Endodermal cell (in vitro differentiated cells): ENCODE measurements at places on chromosomes 6 and 20. TPM values are rescaled to one million over a fixed set of nuclear protein-coding genes. Genes with fewer than 3 reads are reported as not detected.

DNA sequence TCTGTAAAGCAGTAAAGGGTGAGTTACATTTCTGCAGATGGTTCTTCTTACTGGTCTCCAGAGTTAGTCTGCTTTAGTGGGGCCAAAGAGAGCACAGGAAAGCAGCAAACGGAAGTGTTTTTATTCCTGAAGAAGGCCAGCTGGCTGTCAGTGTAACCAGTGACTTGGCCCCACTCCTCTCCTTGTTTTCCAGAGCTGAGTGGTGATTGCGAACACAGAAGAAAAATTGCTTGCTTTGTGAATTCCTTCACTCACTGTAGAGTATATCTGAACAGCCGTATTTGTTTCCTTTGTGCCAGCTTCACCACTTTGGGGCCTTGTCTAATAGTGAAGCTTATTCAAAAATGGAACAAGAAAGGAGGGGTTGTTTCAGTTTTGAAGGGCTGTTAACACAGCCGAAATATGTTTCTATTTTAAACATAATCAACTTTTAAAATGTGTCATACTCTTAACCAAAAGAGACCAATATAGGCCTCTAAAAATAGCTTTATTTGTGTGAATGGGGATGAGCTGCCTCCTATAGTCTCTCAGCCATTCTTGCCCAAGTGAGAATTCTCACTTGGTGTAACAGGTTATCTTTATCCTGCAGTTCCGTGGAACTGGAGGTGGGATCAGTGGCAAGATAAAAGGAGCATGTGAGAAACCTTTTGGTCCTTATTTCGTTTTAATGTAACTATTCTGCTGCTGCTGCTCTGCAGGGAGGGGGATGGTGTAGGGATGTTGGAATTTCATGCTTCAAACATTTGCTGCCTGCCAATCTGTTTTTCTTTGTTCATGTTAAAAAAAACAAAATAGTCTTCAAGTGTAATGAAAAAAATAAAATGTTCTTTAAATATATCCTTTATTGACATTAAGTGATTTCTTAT, 37.8 kb downstream of the ZC2HC1B start:
- no peaks in the 10 kb centered on the region for H3K36me3 ChIP-seq
- no peak for DNase-seq
- H3K4me3 ChIP-seq: no peak overlapping the region

Gene METTL24
- total RNA-seq: 1.3 to 2.0 TPM (median 1.9 TPM) in 3 replicates

DNA sequence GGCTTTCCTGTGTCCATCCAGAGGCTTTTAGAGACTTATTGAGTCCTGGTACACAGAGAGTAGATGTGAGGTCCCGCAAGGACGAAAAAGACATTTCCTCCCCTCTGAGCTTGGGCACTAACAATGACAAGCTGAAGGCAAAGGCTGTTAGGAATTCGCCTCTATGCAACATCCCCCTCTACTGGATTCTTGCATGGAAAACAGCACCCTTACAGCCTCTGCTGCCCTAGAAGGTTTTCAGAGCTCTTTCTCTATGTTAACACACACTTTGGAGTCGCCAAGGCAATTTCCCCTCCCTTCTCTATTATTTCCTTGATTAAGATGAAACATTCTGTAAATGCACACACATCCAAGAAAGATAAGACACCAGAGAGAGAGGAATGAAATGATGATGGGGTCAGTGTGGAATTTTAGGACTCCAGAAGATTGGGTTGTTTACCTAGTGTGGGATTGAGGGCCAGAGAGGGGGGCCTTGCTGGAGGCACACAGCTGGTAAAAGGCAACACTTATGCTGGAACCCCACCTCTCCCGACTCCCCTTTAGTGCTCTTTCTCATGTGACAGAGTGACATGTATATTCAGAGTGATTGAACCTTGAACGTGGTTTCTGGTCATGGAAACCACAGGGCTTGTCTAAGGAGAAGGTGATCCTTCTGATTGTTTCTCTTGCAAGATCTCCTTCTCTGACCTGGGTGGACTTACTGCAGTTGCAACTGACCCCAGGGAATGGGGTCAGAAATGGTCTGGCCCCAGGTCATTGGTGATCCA, 300.7 kb downstream of the CLIC5 start:
- H3K4me3 ChIP-seq: no peak overlapping the region
- H3K27ac ChIP-seq: no peak overlapping the region
- H3K36me3 ChIP-seq: no peaks in the 10 kb centered on the region
- H3K4me1 ChIP-seq: no peaks in the 10 kb centered on the region
- peaks cover 11% of the 10 kb centered on the region for H3K27me3 ChIP-seq
- DNase-seq: peak; percentile 82

- no peak overlapping the region for H3K27ac ChIP-seq
- no peaks in the 10 kb centered on the region for H3K4me1 ChIP-seq
- DNase-seq: no peak
- H3K4me3 ChIP-seq: no peak overlapping the region
Observed at GRCh38 chr6:143015300-143015706, 45.4 kb upstream of the AIG1 start.

- H3K36me3 ChIP-seq: no peaks in the 10 kb centered on the region
- no peaks in the 10 kb centered on the region for H3K4me1 ChIP-seq
- H3K27ac ChIP-seq: no peak overlapping the region
- no peaks in the 10 kb centered on the region for H3K27me3 ChIP-seq
- H3K4me3 ChIP-seq: no peak overlapping the region
- DNase-seq: no peak
Observed at GRCh38 chr6:148427333-148427732, 84.7 kb downstream of the SASH1 start.

Gene SCRT2
- not detected in 2 replicates for total RNA-seq

Gene SMOC2
- 0.45 TPM in 1 of 3 replicates, not detected in the others for total RNA-seq

DNA sequence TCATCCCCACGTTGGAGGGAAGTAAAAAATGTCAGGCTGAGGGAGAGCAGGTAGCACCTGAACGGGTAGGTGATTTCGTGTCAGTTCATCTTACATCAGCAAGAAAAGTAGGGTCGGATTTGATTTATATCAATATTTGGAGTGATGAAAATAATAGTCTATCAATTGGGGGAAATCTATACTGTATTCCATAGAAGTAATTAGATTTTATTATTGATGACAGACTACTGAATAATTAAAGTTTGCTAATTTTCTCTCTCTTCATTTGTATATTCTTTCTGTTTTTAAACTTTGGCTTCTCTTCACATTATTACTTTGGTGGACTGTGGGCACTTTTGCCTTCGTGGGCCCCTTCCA, 78.4 kb downstream of the OLIG3 start:
- H3K36me3 ChIP-seq: no peaks in the 10 kb centered on the region
- no peak overlapping the region for H3K27ac ChIP-seq
- DNase-seq: no peak
- H3K4me1 ChIP-seq: peaks cover 10% of the 10 kb centered on the region
- peaks cover 42% of the 10 kb centered on the region for H3K27me3 ChIP-seq

GRCh38 chr6:11387707-11388430, 149.7 kb upstream of the TMEM170B start:
- no peaks in the 10 kb centered on the region for H3K36me3 ChIP-seq
- no peak overlapping the region for H3K27ac ChIP-seq
- H3K4me3 ChIP-seq: no peak overlapping the region

GRCh38 chr20:51688600-51689244, 79.5 kb downstream of the ATP9A start:
- no peaks in the 10 kb centered on the region for H3K4me1 ChIP-seq
- H3K4me3 ChIP-seq: no peak overlapping the region
- H3K27ac ChIP-seq: no peak overlapping the region
- peaks cover 10% of the 10 kb centered on the region for H3K36me3 ChIP-seq
- no peak for DNase-seq
- H3K27me3 ChIP-seq: no peaks in the 10 kb centered on the region

GRCh38 chr6:35581633-35582032, 68.9 kb upstream of the TULP1 start:
- no peaks in the 10 kb centered on the region for H3K36me3 ChIP-seq
- no peak overlapping the region for H3K4me3 ChIP-seq
- no peak overlapping the region for H3K27ac ChIP-seq
- no peak for DNase-seq

Gene UBD
- not detected in 2 replicates for total RNA-seq

Gene IP6K3
- total RNA-seq: not detected in 3 replicates

Gene HNF4A
- total RNA-seq: 53.5 to 60.8 TPM (median 58.0 TPM) in 3 replicates

DNA sequence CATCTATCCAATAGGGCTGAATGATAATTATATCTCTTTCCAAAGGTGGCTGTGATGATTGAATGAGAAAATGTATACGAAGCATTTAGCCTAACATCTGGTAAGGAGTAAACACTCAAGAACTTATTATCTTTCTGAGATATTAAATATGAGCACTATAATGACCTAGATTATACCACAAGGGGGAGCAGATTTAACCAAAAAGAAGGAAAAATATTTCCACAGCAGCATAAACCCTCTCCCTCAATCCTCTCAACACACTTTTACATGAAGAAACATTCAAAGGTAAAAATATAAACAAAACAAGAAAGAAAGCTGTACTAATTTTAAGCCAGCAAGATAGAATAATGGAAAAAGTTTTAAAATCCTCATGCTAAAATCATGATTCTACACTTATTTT, 68.4 kb downstream of the SHPRH start:
- peaks cover 89% of the 10 kb centered on the region for H3K36me3 ChIP-seq
- H3K4me3 ChIP-seq: no peak overlapping the region
- no peaks in the 10 kb centered on the region for H3K4me1 ChIP-seq

DNA sequence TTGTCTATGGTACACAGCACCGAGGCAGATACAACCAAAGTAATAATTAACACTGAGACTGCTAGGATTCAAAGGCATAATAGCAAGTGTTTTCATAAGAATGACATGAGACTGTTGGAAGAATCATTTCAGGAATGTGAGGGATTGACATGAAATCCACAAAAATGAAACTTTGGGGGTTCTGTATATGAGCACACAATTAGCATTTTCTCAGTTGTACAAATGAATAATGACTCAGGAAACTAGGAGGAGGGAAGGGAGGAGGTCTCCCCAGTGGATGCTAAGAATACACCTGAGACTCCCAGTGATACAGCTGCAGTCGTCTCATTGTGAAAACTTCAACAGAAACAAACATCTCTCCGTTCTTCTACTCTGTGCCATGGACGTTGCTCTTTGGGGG, 428.4 kb upstream of the PLCB4 start:
- DNase-seq: no peak
- no peak overlapping the region for H3K27ac ChIP-seq
- H3K4me1 ChIP-seq: peaks cover 7% of the 10 kb centered on the region
- no peaks in the 10 kb centered on the region for H3K27me3 ChIP-seq
- H3K4me3 ChIP-seq: no peak overlapping the region

Gene BNIP5
- total RNA-seq: not detected in 3 replicates

Gene C20orf173
- not detected in 3 replicates for total RNA-seq

DNA sequence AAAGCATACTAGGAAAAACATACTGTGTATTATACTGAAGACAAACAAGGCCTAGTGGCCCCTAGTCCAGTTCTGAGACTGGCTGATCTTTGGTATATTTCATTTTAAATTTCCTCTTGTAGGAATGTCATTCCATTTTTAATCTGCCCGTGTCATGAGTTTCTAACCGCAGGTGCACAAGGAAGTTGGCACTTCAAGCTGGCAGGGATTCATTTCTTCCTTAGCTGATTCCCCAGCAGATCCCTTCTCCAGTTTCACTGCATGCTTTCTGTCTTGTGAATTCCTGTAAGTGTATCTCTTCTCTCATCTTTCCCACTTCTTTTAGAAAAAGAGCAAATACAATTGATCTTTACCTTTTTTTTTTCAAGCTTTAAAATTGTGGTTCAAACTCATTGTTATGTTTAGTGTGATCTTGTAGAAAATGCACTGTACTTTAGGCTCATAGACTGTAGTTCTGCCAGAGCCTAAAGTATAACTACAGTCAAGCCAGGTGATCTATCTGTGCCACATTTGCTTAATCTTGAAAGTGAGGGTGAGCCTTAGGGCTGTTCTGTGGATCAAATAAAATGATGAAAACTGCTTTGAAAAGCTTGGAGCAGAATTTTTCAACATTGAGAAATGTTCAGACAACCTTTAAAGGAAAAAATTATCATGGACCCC, 37.0 kb downstream of the RNF217 start:
- H3K4me1 ChIP-seq: no peaks in the 10 kb centered on the region
- H3K36me3 ChIP-seq: no peaks in the 10 kb centered on the region
- H3K27ac ChIP-seq: no peak overlapping the region

Gene ULBP2
- total RNA-seq: not detected in 3 replicates

GRCh38 chr6:137171824-137172733, 1.4 kb downstream of the IL22RA2 start:
- no peaks in the 10 kb centered on the region for H3K27me3 ChIP-seq
- H3K4me3 ChIP-seq: no peak overlapping the region
- DNase-seq: no peak
- H3K4me1 ChIP-seq: no peaks in the 10 kb centered on the region
- no peak overlapping the region for H3K27ac ChIP-seq
- H3K36me3 ChIP-seq: no peaks in the 10 kb centered on the region

DNA sequence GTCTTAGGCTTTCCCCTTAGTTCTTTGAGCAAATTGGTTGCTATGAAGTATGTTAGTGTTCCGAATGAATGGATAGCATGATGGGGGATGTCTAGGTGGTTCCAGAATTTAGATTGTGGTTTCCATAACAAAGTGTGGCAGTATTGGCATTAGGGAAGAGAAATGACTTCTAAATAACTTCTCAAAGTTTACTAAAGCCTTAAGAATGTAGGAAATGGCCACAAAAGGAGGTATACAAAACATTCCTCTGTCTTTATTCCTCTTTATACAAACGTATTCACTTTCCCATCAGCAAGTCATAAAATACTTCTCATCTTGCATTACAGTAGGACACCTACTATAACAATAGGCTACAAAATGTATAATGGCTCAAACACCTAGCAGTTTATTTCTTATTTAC, 279.6 kb downstream of the ESR1 start:
- no peak overlapping the region for H3K27ac ChIP-seq
- DNase-seq: no peak
- no peak overlapping the region for H3K4me3 ChIP-seq
- H3K36me3 ChIP-seq: no peaks in the 10 kb centered on the region
- H3K4me1 ChIP-seq: no peaks in the 10 kb centered on the region

DNA sequence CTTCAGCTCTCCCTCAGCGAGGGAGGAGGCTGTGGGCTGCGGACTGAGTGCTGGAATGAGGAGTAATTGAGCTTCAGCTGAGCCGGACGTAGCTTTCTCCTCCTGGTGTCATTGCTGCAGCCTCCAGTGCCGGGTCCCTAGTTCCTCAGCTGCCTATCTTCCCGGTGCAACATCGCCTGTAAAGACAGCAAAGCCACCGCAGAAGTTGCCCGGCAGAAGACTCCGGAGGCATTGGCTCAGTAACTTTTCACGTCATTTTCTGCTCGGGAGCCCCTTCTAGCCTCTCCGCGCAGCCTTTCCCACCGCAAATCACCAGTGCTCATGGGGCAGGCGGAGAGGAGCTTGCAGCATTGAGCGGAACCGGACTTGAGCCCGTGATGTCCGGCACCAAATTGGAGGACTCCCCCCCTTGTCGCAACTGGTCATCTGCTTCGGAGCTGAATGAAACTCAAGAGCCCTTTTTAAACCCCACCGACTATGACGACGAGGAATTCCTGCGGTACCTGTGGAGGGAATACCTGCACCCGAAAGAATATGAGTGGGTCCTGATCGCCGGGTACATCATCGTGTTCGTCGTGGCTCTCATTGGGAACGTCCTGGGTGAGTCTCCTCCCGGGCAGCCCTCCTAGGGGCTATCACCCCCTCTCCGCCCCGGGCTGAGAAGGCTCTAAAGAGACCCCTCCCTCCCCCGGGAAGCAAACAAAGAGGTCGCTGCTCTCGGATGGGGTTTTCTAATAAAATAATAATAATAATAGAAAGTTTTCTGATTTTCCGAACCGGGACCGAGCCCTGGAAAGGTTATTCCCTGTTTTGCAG, at the start of gene HCRTR2:
Gene HCRTR2 (plus strand): TSS at position 305 of the 816 bp plus-strand sequence. CDS start 73 bp downstream, at position 378.
- DNase-seq: peak; percentile 80
- H3K27me3 ChIP-seq: peaks cover 43% of the 10 kb centered on the region
- peak within 1 kb of the TSS; percentile 87 for H3K4me3 ChIP-seq
